ENCODE measurements at places on chromosomes 13 and 19. TPM values are rescaled to one million over a fixed set of nuclear protein-coding genes. Genes with fewer than 3 reads are reported as not detected.
A peak's percentile ranks its signal among the peaks of the same experiment; 100 is the strongest.

- DNase-seq, result peak; percentile 83
- peak overlapping the region; percentile 15 for H3K4me3 ChIP-seq
- peaks cover 22% of the 10 kb centered on the region for H3K4me1 ChIP-seq
- H3K27me3 ChIP-seq, result no peaks in the 10 kb centered on the region
- H3K36me3 ChIP-seq, result no peaks in the 10 kb centered on the region
- H3K27ac ChIP-seq, result peak overlapping the region; percentile 99
Measured at GRCh38 chr19:3398114-3398899, 31.9 kb downstream of the NFIC start.

- no peak for DNase-seq
- no peak overlapping the region for H3K4me3 ChIP-seq
- H3K27me3 ChIP-seq, result no peaks in the 10 kb centered on the region
- H3K36me3 ChIP-seq, result no peaks in the 10 kb centered on the region
- no peak overlapping the region for H3K27ac ChIP-seq
- no peaks in the 10 kb centered on the region for H3K4me1 ChIP-seq
Measured at GRCh38 chr13:53064731-53065130, 36.1 kb downstream of the OLFM4 start.

DNA sequence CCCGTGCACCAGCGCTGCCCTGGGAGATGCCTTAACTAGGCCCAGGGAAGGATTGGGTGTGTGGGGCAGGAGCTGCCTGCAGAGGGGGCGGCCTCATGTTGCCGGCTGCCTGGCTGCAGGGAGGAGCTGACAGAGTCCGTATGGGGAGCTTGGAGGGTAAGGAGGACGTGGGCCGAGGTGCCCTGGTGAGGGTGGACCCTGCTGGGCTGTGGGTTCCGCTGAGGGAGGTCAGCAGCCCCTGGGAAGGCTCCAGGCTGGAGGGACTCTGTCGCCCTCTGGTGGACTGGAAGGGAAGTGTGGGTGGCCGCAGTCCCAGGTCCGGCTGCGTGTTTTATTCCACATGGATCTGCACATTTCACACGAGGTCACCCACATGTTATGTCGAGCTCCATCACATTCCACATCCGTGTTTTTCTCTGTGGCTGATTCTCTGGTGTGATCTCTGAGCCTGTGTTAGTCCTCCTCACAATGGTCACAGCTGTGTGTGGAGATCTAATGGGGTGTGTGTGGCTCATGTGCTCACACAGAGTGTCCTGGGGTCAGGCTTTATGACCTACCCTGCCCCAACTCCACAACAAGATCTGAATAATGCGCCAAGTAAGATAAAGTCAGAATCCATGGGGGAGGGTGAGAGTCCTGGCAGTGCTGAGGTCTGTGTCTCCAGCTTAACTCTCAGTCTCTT, 1.8 kb upstream of the CEACAM8 start:
- H3K36me3 ChIP-seq, result no peaks in the 10 kb centered on the region
- H3K4me3 ChIP-seq, result no peak overlapping the region
- H3K27ac ChIP-seq, result no peak overlapping the region
- peak; percentile 7 for DNase-seq
- no peaks in the 10 kb centered on the region for H3K4me1 ChIP-seq

DNA sequence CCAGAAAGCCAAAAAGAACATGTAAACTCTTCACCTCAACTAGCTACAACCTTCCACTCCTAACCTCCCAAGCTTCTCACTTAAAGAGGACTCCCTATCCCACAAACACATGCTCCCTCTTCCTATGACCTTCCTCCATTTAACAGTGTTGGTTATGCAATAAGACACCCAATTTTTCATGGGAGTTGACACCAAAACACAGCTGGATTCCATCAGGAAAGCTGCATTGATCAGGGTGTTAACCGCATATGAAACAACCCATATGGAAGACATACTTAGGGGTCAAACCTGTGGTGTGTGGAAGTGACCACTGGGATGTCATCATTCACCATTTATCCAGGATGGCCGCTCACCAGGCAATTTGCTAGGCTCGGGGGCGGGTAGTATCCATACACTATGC, 21.9 kb downstream of the ZNF473 start:
- H3K4me3 ChIP-seq, result no peak overlapping the region
- DNase-seq, result no peak
- H3K4me1 ChIP-seq, result no peaks in the 10 kb centered on the region
- H3K27me3 ChIP-seq, result no peaks in the 10 kb centered on the region
- H3K36me3 ChIP-seq, result peaks cover 4% of the 10 kb centered on the region

OLFM4 gene
- total RNA-seq, result 55.4 TPM

KLF1 gene
- not detected for total RNA-seq

Measured in prostate gland (tissue), 2 donors.